ENCODE measurements at places on chromosomes 3 and 15.

GRCh38 chr15:53625962-53626845 is 133.3 kb downstream of the WDR72 start:
- DNase-seq: no peak

DNA sequence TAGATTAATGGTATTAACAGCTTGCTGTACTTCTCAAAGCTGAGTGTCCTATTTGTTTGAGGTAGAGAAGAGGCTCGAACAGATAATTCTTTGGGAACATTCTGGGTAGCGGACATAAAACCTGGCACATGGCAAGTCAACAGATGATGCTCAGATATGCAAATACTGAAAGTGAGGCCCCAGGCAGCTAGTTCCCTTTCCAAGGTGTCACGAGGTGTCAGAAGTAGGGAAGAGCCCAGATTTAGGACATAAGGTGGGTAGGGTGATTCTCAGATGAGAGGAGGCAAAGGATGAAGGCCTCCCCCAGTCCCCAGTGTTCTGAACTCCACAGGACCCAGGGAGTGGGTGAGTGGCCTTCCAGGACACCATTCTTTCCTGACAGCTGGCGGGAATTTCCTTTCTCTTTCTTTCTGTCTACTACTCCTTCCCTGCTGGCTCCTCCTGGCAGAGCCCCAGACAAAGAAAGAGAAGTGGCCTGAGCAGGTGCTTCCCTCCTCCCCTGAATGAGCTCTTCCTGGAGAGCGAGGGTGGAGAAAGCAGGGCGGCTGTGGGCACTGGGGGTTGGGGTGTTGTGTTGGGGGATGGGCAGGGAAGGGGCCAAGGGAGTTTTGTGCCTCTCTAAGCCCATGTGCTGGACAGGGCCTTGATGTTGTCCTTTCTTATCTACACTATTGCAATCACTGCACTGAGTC is 87.5 kb downstream of the CORO2B start:
- peak; percentile 43 for DNase-seq

GRCh38 chr3:148240351-148240750 is 457.4 kb upstream of the AGTR1 start:
- no peak for DNase-seq

DNA sequence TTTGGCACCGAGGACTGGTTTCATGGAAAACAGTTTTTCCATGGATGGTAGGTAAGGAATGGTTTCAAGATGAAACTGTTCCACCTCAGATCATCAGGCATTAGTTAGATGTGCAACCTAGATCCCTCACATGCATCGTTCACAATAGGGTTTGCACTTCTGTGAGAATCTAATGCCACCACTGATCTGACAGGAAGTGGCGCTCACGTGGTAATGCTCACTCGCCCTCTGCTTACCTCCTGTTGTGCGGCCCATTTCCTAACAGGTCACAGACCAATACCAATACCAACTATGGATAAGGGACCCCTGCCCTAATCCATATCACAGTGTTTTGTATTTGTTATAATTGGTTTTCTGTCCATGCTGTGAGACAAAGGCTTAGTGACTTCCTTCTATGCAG is 58.9 kb downstream of the SLMAP start:
- no peak for DNase-seq

DNA sequence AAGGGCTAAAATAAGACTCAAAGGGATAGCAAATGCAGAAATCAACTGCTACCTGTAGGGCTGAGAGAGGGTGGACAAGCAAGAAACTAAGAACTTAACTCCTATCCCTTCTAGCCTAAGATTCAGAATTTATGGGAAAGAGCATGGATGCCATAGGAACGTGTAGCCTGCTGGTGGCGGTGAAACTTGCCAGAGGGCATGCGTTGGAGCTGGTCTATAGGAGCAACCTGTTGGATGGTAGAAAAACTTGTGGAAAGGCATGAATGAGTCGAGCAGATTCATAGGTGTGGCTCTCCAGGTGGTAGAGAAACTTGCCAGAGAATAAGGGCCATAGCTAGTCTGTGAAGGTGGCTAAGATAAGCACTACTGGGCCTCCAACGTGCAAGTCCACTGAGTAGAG is 137.2 kb downstream of the DOCK3 start:
- DNase-seq: no peak

DNA sequence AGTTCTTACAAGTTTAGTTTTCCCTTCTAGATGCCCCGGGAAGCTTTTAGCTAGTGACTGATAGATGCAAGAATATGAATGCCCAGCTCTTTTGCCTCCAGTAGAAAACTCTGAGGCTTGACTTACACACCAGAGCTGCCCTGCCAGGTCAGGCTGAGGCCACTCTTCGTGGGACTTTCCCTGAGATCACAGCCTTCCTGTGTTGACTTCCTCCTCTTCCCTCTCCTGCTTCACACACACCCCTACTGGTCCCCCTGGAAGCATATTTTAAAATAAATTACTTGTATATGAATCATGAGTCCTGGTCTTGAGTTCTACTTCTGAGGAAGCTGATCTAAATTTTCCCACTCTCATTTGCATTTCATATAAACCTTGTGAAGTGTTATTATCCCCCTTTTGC is 413.7 kb downstream of the PDCD6IP start:
- no peak for DNase-seq

GRCh38 chr3:187567661-187568121 is 102.5 kb downstream of the SST start:
- no peak for DNase-seq

DNA sequence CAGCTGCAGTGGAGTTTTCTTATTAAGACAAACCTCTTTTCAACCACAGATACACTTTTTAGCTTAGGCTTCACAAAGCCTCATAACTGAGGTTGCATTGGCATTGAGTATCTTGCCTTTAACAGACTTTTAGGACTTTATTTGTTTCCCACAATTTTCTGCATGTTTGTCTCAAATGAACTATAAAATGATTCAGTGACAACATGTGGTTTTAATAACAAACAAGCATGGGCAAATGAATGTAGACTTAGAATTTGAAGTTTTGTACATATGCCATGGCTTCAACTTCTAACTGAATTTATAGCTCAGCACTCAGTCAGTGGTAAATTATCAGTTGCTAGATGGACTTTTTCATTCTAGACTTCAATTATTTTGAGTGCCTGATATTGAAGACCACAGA is 101.6 kb downstream of the SLC25A26 start:
- DNase-seq: no peak

DNA sequence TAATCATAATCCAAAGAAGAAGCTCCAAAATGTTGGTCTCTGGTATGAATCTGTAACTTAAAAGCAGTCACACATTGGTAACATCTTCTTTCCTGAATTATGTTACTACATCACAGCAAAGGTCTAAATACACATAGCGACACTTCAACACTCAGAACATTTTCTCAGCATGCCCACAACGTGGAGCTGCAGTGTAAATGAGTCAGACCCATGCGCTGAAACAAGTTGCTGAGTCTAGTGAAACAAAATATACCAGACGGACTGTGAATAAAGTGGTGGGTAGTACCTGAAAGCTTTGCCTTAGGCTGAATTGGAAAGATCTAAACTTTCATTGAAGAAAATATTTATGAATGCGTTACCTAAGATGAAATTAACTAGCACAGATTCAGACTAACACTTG is 33.2 kb upstream of the GOLGA8B start:
- no peak for DNase-seq

DNA sequence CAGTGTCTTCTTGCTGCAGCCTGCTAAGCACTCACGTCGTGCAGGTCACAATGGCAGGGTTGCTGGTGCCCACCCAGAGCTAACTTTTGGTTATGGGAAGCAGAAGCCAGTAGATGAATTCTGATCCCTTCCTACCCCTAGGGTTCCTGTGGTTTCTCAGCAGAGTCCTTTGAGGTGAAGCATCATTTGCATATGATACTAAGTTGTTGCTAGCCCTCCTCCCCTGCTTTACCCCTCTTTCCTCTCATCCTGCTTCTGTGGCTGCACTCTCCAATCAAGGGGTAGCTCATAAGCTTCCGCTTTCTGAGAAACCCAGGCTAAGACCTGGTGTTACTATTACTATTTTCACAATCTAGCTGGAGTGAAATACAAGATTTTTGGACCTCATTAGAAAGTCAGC is 22.1 kb upstream of the HEG1 start:
- DNase-seq: no peak

- no peak for DNase-seq
Observed at GRCh38 chr15:45287390-45287956, 35.4 kb downstream of the SLC28A2 start.

- DNase-seq: no peak
Observed at GRCh38 chr3:37477711-37478487, 303.5 kb upstream of the LRRFIP2 start.

DNA sequence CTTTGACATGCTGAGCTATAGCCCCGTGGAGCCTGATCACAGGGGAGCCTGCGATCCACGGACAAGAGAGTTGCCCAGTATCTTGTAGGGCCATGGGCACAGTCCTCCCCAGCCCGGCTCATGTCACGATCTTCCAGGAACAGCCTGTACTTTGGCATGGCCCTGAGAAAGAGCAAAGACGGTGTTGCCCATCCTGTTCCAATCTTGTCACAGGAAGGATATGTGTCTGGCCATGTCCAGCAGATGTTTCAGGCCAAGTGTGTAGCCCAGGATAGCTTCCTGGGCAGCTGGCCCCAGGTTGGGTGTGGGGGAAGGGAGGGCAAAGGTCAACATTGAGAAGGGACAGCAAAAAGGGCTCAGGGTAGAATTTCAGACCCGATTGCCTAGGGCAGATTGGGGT is 17.0 kb upstream of the RPL29 start:
- DNase-seq: no peak

- no peak for DNase-seq
Observed at GRCh38 chr15:91186904-91187656, 87.0 kb downstream of the SV2B start.

GRCh38 chr3:132538072-132538471 is 59.0 kb upstream of the ACKR4 start:
- DNase-seq: no peak

DNA sequence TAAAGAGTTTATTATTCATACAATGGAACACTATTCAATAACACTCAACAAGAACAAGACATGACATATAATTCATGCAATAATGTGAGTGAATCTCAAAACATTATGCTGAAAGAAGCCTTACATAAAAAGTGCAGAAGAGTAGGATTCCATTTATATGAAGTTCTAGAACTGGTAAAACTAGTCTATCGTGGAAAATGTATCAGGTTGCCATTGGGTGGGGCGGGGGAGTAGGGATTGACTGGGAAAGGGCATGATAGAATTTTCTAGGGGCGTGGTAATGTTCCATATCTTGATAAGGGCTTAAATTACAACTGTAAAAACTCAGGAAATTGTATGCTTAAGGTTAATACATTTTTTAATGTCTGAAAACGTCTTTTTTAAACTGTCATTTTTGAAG is 247.9 kb downstream of the SATB1 start:
- no peak for DNase-seq

- no peak for DNase-seq
Observed at GRCh38 chr3:103818800-103819199, 1384.0 kb downstream of the ZPLD1 start.

DNA sequence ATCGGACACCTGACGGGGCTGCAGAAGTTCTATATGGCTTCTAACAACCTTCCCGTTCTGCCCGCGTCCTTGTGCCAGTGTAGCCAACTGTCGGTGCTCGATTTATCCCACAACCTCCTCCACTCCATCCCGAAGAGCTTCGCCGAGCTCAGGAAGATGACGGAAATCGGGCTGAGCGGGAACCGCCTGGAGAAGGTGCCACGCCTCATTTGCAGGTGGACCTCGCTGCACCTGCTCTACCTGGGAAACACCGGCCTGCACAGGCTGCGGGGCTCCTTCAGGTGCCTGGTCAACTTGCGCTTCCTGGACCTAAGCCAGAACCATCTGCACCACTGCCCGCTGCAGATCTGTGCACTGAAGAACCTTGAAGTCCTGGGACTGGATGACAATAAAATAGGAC is 9.8 kb upstream of the LRRC34 start:
- DNase-seq: peak; percentile 83

- DNase-seq: no peak
Observed at GRCh38 chr3:125079675-125080045, 23.9 kb upstream of the HEG1 start.

Measured in DMS153 (cell line).